ENCODE measurements at places on chromosomes 12 and 14. TPM values are rescaled to one million over a fixed set of nuclear protein-coding genes. Genes with fewer than 3 reads are reported as not detected.

Gene RIMBP2
- total RNA-seq, result 3.7 TPM

Gene DIO2
- total RNA-seq, result 10.4 TPM

Gene ZNF891
- 6.4 TPM for total RNA-seq

Gene SCNN1A
- 486 TPM for total RNA-seq

Gene CMAS
- total RNA-seq, result 38.2 TPM

Gene ACOT4
- total RNA-seq, result not detected

Gene IFT81
- 50.2 TPM for total RNA-seq

Gene TAS2R46
- not detected for total RNA-seq
